Skin of body (tissue), 3 donors: ENCODE measurements at places on chromosomes 16 and 17. TPM values are rescaled to one million over a fixed set of nuclear protein-coding genes. Genes with fewer than 3 reads are reported as not detected.

B3GNT9 gene
- 14.8 TPM for total RNA-seq

MRPL12 gene
- total RNA-seq: 9.2 TPM

SEPTIN12 gene
- total RNA-seq: not detected

CPD gene
- 64.2 TPM for total RNA-seq
